ENCODE measurements at places on chromosomes 13 and 19.
A peak's percentile ranks its signal among the peaks of the same experiment; 100 is the strongest.

- DNase-seq = no peak
Measured at GRCh38 chr13:50133358-50133953, 118.2 kb downstream of the KCNRG start.

- no peak for DNase-seq
Measured at GRCh38 chr13:73107970-73108369, 49.2 kb downstream of the KLF5 start.

DNA sequence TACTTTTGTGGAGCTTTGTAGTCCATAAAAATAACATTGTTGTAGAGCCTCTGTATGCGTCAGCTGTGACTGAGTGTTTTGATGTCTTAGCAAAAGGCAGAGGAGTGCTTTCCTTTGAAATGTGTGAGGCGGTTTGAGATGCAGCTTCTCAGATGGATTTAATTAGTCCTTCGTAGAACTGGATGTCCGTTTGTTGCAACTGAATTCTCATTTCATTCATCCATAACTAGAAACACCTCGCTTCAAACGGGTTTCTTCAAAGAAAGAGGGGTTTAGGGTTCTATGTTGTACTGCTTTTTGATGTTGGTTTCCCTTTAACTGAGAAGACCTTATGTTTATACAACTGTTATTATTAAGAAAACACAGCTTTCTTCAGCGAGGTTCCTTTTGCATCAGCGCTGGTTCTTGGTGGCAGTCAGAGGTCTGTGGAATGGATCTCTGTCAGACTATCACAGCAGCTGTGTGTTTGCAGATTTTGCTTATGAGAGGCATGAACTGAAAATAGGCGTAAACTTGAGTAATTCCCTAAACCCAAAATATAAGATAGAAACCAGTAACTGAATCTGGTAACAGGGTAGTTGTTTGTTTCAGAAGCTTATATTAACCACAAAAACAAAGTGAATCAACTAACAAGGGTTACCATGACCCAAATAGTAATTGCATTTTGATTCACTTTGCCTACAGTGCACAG is 194.4 kb downstream of the GGACT start:
- no peak for DNase-seq

DNA sequence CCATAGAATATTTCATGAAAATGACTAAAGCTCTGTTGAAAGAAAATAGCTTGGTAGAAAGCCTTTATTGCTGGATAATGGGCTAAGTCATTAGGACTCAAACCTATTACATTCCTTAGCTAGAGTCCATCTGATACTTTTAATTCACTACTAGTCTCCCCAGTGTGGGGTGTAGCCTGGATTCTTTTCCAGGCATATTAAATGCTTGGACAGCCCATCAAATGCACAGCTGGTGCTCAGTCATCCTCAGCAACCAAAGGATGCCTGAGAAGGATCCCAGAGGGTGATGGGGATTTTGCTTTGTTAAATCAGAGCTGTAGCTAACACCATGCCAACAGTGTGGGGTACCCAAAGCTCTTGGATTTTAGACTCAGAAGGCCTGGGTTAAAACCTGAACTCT is 153.5 kb downstream of the DLEU7 start:
- DNase-seq = no peak

DNA sequence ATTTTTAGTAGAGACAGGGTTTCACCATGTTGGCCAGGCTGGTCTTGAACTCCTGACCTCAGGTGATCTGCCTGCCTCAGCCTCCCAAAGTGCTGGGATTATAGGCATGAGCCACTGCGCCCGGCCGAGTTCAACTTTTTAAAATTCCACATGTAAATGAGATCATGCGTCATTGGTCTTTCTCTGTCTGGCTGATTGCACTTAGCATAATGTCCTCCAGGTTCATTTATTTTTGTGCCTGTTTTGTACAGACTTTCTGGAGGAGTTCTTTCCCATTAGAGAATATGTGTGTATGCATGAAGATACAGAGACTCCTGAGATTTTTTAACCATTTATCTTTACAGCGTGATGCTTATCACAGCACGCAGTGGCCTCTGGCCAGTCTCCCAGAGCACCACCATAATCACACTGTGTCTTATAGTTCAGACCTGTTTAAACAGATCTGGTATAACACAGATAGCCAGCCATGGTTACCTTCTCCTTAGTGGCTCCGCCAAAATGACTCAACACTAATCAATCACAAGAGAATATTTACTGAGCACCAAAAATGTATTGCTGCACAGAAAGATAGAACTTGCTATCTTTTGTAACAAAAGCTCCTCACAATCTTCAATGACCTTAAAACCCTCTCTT is 11.4 kb upstream of the STARD13 start:
- no peak for DNase-seq

DNA sequence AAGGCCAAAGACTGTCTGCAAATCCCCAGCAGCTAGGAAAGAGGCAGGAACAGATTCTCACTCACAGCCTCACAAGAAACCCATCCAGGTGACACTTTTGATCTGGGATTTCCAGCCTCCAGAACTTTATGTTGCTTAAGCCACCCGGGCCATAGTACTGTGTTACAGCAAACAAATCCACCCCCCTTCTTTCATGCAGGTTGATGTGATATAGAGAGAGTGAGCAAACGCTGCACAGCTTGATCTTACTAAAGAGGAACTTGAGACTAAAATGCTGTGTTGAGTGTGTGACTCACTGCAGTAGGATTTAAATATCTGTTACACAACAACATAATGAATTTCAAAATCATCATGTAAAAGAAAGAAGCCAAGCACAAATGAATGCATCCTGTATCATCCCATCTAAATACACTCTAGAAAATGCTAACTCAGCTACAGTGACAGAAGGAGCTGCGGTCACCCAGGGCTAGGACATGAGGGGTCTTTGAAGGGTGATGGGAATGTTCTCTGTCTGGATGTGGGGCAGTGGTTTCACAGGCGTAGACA is 32.2 kb downstream of the RCBTB2 start:
- DNase-seq = peak; percentile 37

DNA sequence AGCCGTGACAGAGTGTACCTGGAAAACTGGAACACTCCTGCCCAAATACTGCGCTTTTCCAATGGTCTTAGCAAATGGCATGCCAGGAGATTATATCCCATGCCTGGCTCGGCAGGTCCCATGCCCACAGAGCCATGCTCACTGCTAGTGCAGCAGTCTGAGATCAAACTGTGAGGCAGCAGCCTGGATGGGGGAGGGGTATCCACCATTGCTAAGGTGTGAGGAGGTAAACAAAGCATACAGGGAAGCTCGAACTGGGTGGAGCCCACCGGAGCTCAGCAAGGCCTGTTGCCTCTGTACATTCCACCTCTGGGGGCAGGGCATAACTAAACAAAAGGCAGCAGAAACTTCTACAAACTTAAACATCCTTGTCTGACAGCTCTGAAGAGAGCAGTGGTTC is 10.5 kb downstream of the CYP2A13 start:
- no peak for DNase-seq

DNA sequence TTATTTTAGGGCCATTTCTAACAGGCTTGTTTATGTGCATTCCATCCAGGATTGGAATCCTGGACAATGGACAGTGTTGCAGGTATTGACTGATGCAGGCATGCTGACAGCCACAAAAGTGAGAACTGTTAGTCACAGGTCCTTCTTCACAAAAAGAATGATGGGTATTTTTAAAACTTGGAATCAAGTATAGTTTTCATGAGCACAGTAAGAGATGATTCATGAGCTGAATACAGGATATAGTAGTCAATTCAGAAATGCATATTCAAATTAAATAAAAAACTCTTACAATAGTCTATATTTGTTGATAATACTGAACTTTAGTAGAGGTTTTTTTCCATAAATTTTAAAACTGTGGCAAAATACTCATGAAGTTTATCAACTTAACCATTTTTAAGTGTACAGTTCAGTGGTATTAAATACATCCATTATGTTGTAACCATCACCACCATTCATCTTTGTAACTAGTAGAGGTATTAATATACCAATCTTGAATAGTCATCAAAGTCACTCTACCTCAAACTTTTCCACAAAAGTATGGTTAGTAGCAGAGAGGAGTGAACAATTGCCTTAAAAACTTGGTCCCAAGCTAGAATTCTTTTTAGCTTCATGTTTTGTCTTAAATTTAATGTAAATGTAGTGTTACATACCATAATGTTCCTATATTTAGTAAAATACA is 79.5 kb downstream of the KCNRG start:
- DNase-seq = no peak

GRCh38 chr13:51832471-51833152 is 12.4 kb downstream of the TMEM272 start:
- DNase-seq = no peak

GRCh38 chr19:17951990-17952976 is 14.6 kb upstream of the KCNN1 start:
- DNase-seq = no peak

- DNase-seq = no peak
Measured at GRCh38 chr13:65907666-65908525, 1322.2 kb downstream of the PCDH9 start.

GRCh38 chr13:24097667-24098066 is 62.9 kb upstream of the SPATA13 start:
- no peak for DNase-seq

DNA sequence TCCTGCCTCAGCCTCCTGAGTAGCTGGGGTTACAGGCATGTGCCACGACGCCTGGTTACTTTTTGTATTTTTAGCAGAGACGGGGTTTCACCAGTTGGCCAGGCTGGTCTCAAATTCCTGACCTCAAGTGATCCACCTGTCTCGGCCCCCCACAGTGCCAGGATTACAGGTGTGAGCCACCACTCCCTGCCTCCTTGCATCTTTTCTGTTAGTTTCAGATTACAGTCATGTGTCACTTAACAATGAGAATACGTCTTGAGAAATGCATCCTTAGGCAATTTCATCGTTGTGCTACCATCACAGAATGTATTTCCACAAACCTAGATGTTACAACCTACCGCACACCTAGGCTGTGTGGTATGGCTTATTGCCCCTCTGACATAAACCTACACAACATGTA is 180.4 kb downstream of the TM9SF2 start:
- no peak for DNase-seq

- DNase-seq = no peak
Measured at GRCh38 chr13:113915786-113916329, 52.0 kb upstream of the GAS6 start.
